ENCODE measurements at places on chromosomes 7 and 10.

DNA sequence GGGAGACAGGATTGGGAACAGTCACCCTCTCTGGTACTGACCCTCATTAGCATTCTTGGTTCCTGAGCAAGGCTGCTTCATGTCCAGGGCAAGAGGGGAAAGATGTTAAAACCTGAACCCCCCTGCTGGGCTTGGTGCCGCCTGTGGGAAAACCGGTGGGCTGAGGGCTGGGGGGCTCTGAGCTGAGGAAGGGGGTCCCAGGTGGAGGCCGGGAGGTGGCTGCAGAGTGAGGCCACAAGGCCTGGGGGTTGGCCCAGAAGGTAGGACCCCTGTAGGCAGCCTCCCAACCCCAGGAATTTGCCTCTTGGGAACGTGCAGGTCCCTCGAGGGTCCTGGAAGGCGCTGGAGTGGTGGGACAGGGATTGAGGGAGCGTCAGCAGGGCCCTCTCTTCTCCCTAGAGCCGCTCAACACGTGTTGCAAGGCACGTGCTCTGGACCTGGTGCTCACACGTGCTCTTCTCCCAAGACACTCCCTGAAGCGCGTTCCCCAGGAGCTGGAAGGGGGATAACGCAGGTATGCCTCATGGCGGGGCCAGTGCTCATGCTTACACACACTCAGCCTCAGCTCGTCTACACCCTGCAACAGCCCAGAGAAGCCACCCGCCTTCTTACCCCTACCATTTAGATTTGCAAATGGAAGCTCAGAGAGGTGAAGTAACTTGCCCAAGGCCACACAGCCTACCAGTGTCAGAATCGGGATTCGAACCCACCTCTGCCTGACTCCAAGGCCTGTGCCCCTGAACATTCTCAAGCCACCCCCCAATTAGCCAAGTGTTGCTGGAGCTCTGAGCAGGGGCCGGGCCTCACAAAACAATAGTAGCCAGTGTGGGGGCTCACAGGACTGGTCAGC is 64.4 kb downstream of the LHPP start:
- no peak for DNase-seq

GRCh38 chr10:35770817-35771355 is 128.8 kb upstream of the FZD8 start:
- DNase-seq: no peak

DNA sequence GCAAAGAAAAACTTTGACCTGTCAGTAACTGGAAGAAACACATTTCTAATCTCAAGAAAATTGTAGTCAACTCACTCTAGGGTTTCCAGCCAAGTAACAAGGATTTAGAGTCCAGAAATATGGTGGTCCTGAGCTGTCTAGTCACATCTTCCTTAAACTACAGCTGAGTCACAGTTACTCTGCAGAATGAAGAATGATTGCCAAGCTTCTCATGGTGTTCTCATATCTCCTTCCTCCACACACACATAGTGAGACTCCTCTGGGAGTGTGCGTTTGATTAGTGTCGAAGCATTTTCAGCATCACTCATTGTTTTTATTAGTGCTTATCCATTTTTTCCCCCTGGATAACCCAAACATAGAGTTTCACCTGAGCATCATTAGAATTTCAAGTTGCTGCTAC is 93.1 kb upstream of the CXCL12 start:
- no peak for DNase-seq

- DNase-seq: no peak
These were observed 78.7 kb upstream of the C1GALT1 start for GRCh38 chr7:7103343-7104313.

- no peak for DNase-seq
These were observed 378.8 kb downstream of the DPP6 start for GRCh38 chr7:154431045-154431444.

GRCh38 chr7:158742065-158742821 is 37.6 kb upstream of the NCAPG2 start:
- DNase-seq: no peak

DNA sequence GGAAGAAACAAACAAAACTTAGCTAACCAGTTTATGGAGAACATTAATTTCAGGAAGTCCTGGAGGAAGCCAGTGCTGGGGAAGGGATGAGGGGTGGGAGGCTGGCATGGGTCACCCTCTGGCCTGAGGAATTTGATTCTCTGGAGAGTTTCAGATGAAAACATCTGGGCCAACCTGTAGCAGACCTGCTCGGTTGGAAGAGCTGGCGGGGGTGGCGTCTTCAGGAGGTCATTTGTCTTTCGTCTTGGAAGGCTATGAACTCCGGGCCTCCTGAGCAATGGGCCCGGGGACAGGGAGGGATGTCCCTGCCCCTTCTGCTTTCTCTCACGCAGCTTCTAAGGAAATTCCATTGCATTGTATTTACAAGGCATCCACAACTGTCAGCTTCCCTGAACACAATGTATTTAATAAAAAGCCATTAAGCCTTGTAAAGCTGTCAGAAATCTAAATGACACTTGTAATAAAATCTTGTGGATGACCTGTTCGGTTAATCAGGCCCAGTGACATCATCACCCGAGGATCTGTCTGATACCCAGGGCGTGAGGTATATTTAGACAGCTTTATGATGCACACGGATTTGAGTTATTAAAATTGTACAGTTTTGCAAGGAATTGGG is 250.5 kb downstream of the RAB11FIP2 start:
- no peak for DNase-seq

- DNase-seq: no peak
These were observed 38.1 kb upstream of the GSDME start for GRCh38 chr7:24795407-24795767.

- no peak for DNase-seq
These were observed 97.7 kb downstream of the ARHGAP12 start for GRCh38 chr10:31830887-31831286.

DNA sequence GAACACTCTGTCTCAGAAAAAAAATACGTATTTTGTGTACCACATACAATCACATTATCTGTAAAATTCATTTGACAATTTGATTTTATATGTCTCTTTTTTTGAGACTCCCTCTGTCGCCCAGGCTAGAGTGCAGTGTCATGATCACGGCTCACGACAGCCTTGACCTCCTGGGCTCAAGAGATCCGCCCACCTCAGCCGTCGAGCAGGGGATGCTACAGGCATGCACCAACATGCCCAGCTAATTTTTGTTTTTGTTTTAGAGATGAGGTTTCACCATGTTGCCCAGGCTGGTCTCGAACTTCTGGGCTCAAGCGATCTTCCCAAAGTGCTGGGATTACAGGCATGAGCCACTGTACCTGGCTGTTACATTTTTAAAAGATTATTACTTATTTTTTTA is 11.6 kb upstream of the BAZ1B start:
- DNase-seq: no peak

- no peak for DNase-seq
These were observed 361.6 kb upstream of the FZD8 start for GRCh38 chr10:36003688-36004087.

DNA sequence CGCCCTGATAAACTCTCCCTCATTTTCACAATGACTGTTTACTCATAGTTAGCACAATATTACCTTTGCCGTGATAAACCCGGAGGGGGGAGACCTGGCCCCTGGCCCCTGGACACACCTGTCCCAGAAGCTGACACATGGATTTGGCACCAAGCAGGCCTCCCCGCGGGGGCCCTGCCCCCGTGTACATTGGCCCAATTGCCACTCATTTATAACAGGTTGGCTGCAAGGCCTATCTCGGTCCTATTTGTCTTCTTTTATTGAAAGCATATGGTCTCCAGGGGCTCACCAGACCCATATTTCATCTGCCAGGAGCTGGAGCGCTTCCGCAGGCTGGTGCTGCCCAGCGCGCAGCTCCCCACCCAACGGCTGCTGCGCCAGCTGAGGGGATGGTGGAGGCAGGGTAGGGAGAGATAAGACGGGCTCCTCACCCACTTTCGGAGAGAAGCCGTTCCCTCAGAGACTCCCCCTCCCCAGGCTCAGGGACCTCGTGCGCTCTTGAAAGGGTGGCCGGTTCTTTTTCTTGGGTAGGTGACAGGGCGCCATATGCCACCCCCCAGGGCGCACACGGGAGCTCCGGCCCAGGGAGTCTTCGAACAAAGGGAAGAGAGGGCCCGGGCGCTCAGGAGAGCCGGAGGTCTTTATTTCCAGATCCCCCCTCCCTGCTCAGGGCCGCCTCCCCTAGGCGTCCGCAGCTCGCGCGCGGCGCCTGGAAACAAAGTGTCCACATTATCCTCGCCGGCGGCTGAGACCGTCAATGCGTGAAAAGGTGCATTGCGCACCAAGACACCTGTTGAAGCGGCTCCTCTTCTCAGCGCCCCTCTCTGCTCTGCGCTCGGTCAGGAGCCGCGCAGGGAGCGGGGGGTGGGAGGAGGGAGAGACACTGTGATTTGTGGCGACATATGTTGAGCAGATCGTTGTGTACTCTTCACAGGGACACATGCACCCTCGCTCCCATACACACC is 4.3 kb upstream of the NEUROG3 start:
- no peak for DNase-seq

GRCh38 chr10:7333961-7334641 is 76.7 kb downstream of the SFMBT2 start:
- no peak for DNase-seq

DNA sequence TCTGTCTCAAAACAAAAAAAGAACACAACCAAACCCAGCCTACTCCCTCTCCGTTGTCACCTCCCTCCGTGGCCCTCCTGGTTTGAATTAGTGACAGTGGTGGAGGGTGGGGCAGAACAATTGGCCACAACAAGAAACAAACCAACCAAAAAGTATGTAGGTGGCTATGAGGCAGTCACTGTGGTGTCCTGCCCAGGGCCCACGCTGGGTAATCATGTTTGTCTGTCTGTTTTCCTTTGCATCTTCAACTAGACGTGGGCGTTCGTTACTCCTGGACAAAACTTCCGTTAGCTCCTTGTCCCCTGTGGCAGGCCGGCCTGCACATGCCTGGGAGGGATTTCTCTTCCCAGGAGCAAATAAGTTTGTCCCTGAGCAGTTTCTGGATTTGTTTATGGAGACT is 78.4 kb downstream of the XRCC2 start:
- DNase-seq: no peak
